ENCODE measurements at places on chromosomes 3 and 15. TPM values are rescaled to one million over a fixed set of nuclear protein-coding genes. Genes with fewer than 3 reads are reported as not detected.

The CCR9 gene
- not detected for total RNA-seq

The DCBLD2 gene
- 80.1 TPM for total RNA-seq

The LRRIQ4 gene
- total RNA-seq = not detected

The ENTPD3 gene
- total RNA-seq = 8.4 TPM

The WHAMM gene
- total RNA-seq = 3.2 TPM

The DPPA4 gene
- not detected for total RNA-seq

The IFRD2 gene
- 104 TPM for total RNA-seq

- no peak for DNase-seq
Observed at GRCh38 chr3:44013967-44014366, 227.7 kb upstream of the TOPAZ1 start.

DNA sequence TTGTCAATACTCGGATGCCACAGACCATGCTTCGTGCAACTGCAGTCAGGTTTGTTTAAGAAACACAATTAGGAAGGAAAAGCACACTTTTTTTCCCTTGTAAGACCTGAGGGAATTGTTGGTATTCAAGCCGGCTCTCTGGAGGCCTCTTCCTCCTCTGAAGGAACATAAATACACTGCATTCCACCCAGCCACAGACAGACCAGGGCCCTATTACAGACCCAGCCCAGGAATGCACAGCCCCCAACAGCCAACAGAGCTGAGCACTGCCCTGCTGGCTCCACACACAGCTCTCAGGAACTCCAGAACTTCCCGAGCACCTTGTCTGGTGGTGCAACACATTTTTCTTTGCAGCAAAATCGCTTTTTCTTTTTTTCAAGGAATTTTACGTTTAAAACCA is 488.7 kb upstream of the PROK2 start:
- no peak for DNase-seq

DNA sequence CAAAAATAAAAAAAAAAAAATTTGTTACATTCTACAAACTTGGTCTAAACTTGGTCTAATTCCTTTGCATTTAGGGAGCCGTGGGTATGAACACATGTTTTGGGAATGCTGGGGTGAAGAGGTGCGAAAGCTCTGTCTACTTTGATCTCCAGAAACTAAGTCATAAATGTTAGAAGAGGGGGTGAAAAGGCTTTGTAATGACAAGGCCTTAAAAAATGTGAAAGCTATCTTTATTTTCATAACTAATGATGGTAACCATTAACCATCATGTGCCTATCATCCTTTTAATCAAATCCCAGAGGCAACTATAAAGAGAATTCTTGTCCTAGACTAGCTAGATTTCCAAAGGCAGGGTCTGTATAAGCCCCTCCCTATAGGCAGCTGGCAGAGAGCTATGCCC is 60.9 kb downstream of the PRICKLE2 start:
- no peak for DNase-seq

DNA sequence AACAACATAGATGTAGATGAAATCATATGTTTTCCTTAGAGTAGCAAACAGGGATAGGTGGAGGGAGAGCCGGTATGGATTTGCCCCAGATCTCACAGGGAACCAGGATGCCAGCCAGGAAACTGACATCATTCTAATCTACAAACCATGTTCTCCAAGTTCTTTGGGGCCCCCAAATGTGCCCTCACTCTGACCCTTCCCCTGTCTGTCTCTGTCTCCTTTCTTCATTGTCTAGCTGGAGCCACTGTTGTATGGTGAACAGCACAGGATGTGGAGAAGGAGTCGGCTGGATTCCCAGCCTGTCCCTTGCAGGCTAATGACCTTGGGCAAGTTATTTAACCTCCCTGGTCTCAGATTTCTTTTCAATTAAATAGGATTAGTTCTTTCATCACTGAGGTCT is 962 bp downstream of the ATP13A5 start:
- no peak for DNase-seq

DNA sequence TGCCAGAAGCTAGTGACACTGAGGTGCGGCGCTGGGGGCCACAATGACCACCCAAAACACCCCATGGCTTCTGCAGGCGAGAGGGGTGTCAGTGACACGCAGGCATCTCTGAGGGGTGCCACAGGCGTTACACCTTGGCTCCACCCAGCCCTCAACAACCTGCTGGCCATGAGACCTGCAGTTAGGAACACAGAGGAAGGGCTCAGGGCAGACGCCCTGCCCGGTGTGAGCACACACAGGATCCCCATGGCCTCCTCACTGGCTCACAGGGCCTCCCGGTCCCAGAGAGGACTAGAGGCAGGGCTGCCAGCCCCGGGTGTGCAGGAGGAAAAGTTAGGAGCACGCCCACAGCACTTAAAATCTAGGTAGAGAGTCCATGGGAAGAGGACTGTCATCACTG is 35.1 kb downstream of the CYFIP1 start:
- DNase-seq = no peak

GRCh38 chr3:123791417-123791816 is 92.7 kb downstream of the MYLK start:
- peak; percentile 38 for DNase-seq

- DNase-seq = peak; percentile 80
Observed at GRCh38 chr15:98996624-98997023, 11.0 kb downstream of the PGPEP1L start.

DNA sequence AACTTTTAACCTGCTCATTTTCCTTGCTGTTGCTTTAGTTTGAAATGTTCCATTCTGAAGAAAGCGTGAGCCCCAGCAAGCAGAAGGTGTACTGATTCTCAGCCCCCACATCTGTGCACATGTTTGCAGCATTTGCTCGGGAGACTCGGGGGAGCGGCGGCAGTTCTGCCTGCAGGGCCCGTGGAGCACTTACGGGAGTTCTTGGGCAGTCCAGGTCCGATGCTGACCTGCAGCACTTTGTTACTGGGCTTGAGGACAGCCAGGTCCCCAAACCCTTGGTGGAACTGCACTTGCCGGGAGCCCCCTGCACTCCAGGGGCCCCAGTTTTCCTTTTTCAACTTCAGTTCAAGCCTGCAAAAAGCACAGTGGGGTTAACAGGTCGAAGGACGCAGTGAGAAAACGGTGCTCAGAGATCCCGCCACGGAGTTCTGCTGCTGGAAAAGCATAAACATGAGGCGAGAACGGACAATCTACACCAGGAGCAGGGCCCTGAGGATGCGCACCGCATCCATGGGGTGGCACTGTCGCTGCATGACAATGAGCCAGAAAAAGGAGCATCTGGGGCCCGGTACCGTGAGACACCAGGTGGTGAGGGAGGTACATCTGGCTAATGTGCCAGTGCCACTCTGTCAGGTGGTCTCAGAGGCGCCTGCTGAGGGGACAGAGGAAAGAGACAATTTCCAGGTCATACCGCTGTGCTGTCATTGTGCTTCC is 45.6 kb upstream of the LDHAL6B start:
- no peak for DNase-seq

GRCh38 chr3:4394048-4394447 is 73.0 kb downstream of the SUMF1 start:
- peak; percentile 62 for DNase-seq

- no peak for DNase-seq
Observed at GRCh38 chr3:57041674-57042073, 18.8 kb upstream of the SPATA12 start.

DNA sequence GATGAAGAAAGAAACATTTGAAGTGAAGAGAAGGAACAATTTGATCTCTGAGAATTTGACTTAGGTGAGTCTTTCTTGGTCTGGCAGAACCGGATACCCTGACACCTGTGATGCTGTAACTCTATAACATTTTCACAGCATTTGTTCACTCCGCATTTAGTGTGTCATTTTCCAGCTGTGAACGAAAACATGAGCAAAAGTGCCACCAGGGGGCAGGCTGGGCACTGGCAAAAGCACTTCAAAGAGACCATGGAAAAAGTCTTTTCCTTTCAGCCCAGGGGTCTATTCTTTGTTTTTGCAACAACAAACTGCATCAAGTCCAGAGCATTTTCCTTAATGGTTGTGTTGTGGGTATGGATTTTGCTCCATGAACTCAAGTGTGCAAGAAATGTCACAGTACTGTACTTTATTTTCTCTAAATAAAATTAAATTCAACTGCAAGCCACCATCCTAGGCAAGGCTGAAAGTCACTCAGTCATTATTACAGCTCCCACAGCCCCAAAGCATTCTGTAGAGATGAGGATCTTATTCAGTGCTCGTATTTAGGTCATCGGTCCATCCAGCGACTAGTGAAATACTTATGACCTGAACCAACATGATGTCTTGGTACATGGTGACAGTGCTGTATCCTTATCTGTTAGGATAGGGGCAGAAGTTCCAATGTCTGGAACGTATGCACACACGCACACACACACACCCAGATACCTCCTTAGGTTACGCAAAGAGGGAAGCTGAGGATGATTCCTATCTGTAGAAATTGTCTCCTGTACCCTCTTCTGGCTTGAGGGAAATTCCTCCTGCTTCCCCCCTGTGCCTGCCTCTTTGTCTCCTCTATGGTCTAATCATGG is 125.5 kb downstream of the GADL1 start:
- peak; percentile 61 for DNase-seq

- no peak for DNase-seq
Observed at GRCh38 chr3:189903562-189904250, 217.0 kb downstream of the P3H2 start.

- no peak for DNase-seq
Observed at GRCh38 chr3:117393119-117393518, 683.5 kb downstream of the TUSC7 start.

DNA sequence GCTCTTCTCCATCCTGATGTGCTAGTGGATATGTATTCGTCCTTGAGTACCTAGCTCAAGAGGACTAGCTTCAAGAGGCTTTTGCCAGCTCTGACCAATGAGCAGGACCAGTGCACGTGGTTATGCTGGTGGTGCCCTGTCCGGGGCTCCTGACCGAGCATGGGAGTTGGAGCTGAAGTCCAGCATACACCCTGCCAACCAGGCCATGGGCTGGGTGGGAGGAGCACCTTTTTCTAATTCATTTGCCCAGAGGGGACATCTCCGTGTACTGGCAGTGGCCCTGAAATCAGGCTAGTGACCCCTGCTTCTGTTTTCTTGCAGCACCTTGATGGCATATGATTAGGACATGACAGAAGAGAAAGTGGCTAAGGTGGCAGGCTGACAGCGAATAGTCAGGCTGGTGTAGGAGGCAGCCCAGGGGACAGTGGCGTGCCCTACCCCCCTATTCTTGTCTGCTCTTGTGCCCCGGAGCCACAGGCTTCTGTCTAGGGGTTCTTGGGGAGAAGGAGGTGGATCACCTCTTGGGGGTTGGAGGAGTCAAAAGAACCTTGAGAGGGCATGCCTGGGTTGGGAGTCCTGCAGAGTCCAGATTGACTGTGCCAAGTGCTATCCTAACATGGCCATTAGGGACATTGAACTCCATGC is 16.5 kb downstream of the PODXL2 start:
- DNase-seq = no peak

DNA sequence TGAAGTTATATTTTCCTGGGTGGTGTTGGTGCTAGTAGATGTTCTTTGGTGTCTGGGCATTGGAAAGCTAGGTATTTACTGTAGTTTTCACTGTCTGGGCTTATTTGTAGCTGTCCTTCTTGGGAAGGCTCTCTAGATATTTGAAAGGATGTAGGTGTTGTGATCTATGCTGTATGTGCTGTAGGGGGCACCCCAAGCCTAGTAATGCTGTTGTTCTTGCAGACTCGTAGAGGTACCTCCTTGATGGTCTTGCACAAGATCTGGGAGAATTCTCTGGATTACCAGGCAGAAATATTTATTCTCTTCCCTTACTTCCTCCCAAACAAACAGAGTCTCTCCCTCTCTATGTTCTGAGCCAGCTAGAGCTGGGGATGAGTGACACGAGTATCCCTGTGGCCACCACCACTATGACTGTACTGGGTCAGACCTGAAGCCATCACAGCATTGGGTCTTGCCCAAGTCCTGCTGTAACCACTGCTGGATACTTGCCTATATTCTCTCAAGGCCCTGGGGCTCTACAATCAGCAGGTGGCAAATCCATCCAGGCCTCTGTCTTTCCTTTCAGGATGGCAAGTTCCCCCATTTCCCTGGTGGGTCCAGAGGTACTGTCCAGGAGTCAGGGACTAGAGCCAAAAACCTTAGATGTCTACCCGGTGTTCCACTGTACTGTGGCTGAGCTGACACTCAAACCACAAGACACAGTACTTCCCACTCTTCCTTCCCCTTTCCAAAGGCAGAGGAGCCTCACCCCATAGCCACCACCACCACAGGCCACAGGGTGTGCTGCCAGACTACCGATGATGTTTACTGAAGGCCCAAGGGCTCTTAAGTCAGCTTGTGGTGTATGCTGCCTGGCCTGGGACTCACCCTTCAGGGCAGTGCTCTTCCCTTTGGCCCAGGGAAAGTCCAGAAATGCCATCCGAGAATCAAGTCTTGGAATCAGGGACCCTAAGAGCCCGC is 195.2 kb upstream of the DPPA4 start:
- DNase-seq = peak; percentile 55

GRCh38 chr15:40871749-40872617 is 2.1 kb downstream of the RHOV start:
- DNase-seq = peak; percentile 94

DNA sequence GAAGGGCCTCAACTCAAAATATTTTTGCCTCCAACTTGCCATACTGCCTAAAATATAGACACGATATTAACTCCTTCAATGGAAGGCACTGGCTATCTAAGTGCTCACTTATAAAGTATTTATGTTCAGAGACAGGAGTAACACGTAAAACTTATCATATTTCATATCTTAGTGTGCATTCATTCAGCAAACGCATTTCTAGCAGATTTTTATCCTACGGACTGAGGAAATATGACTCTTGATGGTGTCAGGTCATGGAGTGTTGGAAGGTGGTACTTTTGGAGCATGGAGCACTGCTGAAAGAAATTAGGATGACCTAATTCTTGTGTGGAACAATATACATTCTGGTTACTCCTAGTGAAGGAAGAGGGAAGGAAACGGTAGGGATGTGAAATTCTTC is 43.8 kb upstream of the LEKR1 start:
- DNase-seq = peak; percentile 75

DNA sequence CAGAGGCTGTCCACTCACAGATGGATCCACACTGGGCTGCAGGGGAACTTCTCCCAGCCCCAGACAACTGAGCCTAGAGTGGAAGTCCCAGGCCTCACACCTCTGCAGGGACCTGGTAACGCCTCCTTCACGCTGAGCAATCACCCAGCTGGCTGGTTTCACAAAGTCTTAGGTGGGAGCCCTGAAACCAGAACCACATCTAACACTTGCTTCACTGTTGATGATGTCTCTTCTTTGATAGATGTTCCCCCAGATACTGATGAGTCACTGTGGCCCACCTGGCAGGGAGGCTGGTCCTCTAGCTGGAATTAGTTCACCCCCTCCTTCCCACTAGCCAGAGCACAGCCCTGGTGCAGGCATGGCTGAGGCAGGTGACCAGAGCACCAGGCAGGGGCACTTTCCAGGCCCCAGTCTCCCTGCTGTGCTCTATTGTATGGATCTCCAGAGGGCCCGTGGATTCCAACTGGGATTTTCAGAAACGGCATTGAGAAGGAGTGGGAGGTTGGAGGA is 33.5 kb downstream of the MYL3 start:
- no peak for DNase-seq

DNA sequence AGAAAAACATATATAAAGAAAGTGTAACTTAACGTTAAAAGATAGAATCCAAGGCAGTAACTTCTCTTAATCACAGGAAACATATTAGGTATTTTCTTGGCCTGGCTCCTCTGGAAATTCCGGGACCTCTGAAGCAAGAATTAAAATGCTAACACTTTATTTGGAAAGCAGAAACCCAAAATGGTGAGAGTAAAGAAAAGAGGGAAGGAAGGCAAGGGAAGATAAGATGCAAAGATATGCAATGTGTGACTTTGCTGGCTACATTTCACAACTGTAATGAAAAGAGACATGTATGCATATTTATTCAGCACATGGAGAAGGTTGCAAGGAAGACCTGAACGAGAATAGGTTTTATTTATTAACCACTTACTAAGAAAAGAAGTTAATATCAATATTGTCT is 372.5 kb downstream of the TBL1XR1 start:
- no peak for DNase-seq

- no peak for DNase-seq
Observed at GRCh38 chr15:79467865-79468586, 35.9 kb downstream of the MINAR1 start.

Measured in bronchial epithelial cell (primary cell).